ENCODE measurements at places on chromosomes 12 and 14. TPM values are rescaled to one million over a fixed set of nuclear protein-coding genes. Genes with fewer than 3 reads are reported as not detected.
A peak's percentile ranks its signal among the peaks of the same experiment; 100 is the strongest.

The EIF2S1 gene
- 51.7 TPM for total RNA-seq

The RARG gene
- total RNA-seq, result 15.4 TPM

The EIF2S3B gene
- total RNA-seq, result not detected

DNA sequence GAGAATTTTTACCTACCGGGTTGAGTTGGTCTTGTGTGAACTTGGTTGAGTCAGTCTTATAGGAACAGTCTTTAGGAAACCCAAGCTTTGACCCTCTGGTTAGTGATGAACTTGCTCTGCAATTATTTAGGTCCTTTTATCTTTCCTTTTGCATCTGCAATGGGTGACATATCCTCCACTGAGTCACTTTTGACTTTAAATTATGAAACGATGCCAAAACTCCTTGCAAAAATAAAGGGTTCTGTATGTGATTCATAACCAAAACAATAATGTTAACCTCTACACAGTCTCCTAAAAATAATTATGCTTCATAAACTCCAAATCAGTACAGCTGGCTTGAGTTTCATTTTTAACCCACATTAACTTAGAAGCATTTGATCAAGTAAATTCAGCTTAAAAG, 979.4 kb downstream of the GALC start:
- DNase-seq, result no peak

The TDRD9 gene
- not detected for total RNA-seq

The REP15 gene
- total RNA-seq, result 52.3 TPM

DNA sequence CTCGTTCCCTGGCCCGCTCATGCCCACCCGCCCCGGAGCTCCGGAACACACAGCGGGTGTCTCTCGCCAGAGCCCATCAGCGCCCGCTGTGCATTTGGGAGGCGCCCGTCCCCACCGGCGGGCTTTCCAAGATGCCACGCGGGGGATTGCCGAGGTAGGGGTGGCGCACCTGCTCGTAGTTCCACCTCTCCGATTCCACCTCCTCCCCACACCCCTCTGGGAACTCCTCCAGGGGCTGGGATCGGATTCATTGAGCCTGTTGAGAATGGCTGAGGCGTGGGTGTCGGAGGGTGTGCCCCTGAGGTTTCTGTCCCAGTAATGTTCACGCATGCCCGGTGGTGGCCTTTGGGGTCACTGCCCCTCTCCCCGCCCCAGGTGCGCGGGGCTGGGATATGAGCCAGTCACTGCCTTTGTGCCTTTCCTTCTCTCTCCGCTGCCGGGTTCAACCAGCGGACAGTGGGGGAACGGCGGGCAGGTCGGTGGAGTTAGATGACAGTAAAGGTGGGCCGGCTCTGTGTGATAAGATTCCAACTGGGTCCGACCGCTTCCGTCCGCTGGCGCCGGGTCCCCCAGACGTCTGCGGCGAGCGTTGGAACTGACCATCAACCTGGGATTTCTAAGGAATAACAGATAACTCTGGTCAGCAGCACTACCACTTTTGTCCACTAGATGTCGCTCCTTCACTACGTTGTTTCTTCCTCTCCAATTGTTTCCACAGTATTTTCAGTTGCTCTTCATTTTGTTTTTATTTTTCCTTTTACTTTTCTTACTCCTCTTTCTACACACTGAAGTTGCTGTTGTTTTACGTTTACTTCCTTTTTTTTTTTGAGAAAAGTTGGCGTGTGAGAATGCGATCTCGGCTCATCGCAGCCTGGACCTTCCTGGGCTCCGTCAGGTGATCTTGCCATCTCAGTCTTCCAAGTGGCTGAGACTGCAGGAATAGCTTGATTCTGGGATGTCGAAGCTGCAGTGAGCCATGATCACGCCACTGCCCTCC, 178.1 kb upstream of the ALG10B start:
- DNase-seq, result peak; percentile 71

The SRSF5 gene
- total RNA-seq, result 388 TPM

- no peak for DNase-seq
Observed at GRCh38 chr12:1720494-1720893, 29.6 kb downstream of the ADIPOR2 start.

- DNase-seq, result no peak
Observed at GRCh38 chr14:51285120-51285519, 45.1 kb downstream of the TMX1 start.

- no peak for DNase-seq
Observed at GRCh38 chr14:65428691-65429090, 16.2 kb downstream of the FUT8 start.

The COX8C gene
- not detected for total RNA-seq

The ADSS1 gene
- total RNA-seq, result 4.4 TPM

DNA sequence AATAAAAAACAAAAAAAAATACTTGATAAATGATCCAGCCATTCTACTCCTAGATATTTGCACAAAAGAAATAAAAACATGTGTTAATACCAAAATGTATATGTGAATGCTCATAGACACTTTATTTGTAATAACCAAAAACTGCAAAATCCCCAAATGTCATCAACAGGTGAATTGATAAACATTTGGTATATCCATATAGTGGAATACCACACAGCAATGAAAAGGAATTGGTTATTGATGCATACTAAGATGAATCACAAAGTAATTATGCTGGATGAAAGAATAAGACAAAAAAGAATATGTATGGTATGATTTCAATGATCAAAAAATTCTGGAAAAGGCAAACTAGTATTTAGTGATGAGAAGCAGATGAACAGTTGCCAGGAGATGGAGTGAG, 124.7 kb upstream of the VASH1 start:
- no peak for DNase-seq

- no peak for DNase-seq
Observed at GRCh38 chr12:76183459-76184186, 99.1 kb upstream of the NAP1L1 start.

DNA sequence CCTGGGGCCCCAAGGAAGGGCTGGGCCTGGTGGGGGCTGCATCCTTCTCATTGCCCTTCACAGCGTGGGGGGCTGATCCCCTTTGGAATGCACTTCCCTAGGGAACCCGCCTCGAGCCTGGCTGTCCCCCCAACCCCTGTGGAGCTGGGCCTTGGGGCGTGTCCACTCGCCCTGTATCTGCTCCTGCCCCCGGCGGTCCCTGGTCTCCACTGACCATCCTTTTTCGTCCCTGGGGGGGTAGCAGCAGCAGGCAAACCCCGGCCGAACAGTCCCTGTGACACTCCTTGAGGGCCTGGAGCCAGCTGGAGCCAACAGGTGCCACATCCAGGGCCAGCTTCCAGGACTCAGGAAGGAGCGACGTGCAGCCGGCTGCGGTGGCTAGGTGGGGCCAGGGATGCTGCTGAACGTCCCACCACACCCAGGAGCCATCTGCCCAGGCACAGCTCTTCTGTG, 9.4 kb upstream of the GPR132 start:
- no peak for DNase-seq

The HSPA2 gene
- total RNA-seq, result 61.5 TPM

The C1RL gene
- total RNA-seq, result 81.5 TPM

- no peak for DNase-seq
Observed at GRCh38 chr14:34147461-34147860, 196.6 kb upstream of the EGLN3 start.

GRCh38 chr12:124565656-124566160, 1.7 kb downstream of the NCOR2 start:
- no peak for DNase-seq

DNA sequence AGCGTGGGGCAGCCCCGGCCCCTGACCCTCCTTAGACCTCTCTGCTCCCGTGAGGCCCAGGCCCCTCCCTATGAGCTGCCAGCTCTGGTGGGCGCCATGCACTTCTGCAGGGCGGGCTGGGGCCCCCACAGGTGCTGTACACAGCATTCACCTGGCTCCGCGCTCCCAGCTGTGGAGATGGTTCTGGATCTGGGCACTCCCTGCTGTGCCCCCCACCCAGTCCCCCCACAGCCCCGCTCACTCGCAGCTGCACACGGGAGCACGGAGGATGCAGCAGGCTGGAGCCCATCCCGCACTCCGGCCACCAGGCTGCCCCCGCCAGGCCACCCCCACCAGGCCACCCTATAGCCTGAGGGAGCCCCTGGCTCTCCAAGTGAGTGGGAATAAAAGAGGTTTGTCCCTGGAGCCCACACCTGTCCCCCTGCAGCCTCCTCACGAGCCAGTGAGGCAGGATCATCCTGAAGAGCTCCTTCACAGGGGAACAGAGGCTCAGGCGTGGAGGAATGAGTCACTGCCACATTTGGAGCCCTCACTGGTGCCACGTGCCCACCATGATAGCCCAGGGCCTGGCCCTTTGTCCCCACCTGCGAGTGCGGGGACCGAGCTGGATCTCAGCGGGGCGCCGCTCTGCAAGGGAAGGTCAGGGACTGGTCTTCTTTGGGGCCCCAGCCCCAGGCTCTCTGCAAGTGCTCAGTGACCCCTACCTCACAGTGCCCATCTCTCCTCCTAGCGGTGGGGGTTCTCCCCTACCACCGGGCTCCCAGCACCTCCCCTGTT, 1.9 kb downstream of the ADSS1 start:
- no peak for DNase-seq

- DNase-seq, result no peak
Observed at GRCh38 chr12:28933864-28934527, 215.1 kb upstream of the FAR2 start.

The TBX3 gene
- 4.5 TPM for total RNA-seq

The POTEM gene
- total RNA-seq, result not detected

- no peak for DNase-seq
Observed at GRCh38 chr12:111168009-111168900, 200.6 kb downstream of the PHETA1 start.

GRCh38 chr14:34051966-34052657, 101.2 kb upstream of the EGLN3 start:
- DNase-seq, result peak; percentile 59

DNA sequence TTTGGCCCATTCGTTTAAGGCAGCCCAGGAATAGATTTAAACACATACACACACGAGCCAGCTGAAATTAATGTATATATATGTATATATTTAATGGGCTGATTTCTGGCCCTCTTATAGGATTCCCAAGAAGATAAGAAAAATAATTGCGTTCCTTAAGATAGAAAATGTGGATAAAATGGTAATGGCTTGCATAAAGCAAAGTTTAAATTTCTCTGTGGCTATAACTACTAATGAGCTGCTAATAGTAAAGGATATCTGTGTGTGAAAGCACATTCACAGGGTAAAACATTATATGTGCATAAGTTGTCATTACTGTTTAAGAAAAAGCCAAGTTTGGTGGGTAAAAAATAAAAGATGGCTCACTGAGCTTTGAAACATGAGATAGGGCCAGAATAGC, 133.6 kb upstream of the AMIGO2 start:
- DNase-seq, result no peak

DNA sequence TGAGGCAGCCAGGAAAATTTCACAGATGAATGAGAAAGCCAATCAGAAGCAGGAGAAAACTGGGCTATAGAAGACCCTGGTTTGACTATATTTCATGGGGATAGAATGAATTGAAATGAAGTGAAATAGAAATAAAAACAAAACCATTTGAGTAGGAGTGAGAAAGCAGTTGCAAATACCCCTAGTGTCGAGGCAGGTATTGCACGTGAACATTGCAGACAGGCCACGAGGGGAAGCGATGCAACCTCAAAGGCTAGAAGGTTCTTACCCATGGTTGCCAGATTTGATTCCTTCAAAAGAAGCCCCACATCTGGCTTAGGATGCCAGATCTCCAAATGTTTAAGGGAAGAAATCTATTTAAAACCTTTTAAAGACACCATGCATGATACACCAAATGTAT, 648.9 kb downstream of the VRK1 start:
- no peak for DNase-seq

DNA sequence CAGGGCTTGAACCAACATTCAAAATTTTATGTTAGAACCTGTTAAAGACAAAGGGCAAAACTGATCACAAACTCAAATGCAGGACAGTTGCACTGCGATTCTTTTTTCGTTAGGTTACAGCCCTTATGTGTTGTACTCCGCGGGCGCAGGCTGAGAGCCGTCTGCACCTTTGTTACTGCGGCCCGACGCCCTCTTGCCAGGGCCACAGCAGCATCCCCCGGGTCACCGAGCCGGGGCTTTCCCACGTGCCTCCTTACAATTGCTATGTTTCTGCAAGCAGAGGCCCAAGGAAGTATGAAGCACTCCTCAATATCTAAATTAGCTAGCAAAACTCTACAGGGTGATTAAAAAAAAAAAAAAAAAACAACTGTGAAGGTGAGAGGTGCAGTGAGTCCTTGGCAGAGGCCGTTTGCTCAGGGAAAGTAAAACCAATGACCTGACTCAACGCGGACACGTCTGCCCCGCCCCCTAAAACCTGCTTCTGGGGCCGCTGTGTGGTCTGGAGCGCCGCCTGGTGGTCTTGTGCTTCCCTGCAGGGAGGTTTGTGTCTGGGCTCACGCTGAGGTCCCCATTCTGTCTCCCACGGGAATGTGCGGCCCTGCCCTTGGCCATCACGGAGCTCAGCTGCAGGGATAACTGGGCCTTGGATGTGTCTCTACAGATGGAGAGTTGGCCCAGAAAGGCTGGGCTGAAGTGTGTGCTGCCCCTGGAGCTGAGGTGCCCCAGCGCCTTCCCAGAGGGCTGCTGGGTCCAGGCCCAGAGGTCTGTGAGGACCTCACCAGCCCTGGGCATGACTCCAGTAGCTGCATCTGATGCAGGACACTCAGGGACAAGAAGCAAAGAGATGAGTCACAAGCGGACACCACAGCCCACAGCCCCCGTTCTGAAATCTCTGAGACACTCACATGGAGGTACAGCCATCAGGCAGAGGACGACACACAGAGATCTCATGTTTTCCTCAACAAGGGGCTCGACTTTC, 418.5 kb downstream of the TMEM121 start:
- peak; percentile 77 for DNase-seq

- DNase-seq, result no peak
Observed at GRCh38 chr12:88805692-88806091, 225.4 kb upstream of the KITLG start.

- no peak for DNase-seq
Observed at GRCh38 chr14:77620222-77620870, 3.9 kb upstream of the SPTLC2 start.

DNA sequence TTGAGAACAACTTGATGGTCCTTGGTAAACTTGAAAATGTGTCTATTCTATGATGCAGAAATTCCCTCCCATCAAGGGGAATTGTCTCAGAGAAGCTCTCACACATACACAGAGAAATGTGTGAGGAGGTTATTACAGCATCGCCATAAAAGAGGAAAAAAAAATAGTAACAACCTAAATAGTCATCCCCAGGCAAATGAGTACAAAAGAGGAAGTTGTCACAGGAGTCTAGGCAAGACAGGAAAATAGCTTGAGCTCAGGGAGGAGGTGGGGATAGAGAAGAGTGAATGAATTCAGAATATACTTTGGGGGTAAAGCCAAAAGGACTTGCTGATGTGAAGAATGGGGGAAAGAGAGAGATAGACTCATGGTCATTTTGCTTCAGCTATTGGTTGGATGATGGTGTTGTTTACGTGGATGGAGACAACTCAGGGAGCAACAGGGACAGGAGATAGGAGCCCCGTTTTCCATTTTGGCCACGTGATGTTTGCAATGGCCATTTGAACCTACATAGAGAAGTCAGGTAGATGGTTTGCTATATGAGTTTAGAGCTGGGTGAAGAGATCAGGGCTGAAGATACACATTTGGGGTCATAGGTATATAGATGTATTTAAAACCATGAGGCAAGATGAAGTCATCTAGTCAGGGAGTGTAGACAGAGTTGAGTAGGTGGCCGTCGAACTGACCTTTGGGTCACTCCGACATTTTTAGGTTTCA, 20.3 kb downstream of the LRRC74A start:
- no peak for DNase-seq

- no peak for DNase-seq
Observed at GRCh38 chr12:50536831-50537537, 32.2 kb downstream of the DIP2B start.

All from transverse colon (tissue), 4 donors.